ENCODE measurements at places on chromosomes 13 and 19. TPM values are rescaled to one million over a fixed set of nuclear protein-coding genes. Genes with fewer than 3 reads are reported as not detected.

Gene CLEC17A
- not detected for total RNA-seq

Gene ZGLP1
- 1.8 TPM for total RNA-seq

Gene PDX1
- not detected for total RNA-seq

Gene VAV1
- total RNA-seq = not detected

Gene CBLC
- not detected for total RNA-seq

Gene CDADC1
- 2.4 TPM for total RNA-seq

Gene ZNF729
- not detected for total RNA-seq

Gene ZNF100
- 1.6 TPM for total RNA-seq

Gene LHFPL6
- total RNA-seq = 90.5 TPM

Gene PTH2
- total RNA-seq = not detected

Gene TEAD2
- total RNA-seq = 36.8 TPM

Gene DGKH
- total RNA-seq = 17.5 TPM

Gene CYP4F8
- total RNA-seq = not detected

Gene BIVM
- total RNA-seq = 32.9 TPM

Gene IRF2BP1
- 44.3 TPM for total RNA-seq

Gene BEST2
- not detected for total RNA-seq

Gene ZNF626
- total RNA-seq = 28.1 TPM

Gene MCEMP1
- total RNA-seq = not detected

Gene ZNF835
- total RNA-seq = 0.97 TPM

Gene LDLR
- 406 TPM for total RNA-seq

Gene UBE2M
- total RNA-seq = 47.9 TPM
